Daoy (cell line): ENCODE measurements at places on chromosomes 12 and 14. TPM values are rescaled to one million over a fixed set of nuclear protein-coding genes. Genes with fewer than 3 reads are reported as not detected.

TSPAN8 gene
- not detected in 2 replicates for total RNA-seq

FRMD6 gene
- 185 and 203 TPM in 2 replicates for total RNA-seq

SDSL gene
- total RNA-seq: 41.7 and 42.8 TPM in 2 replicates

MFAP5 gene
- 1.1 and 3.9 TPM in 2 replicates for total RNA-seq

KERA gene
- not detected in 2 replicates for total RNA-seq

TESPA1 gene
- 1.1 and 5.8 TPM in 2 replicates for total RNA-seq

GRCh38 chr12:75177997-75178396, 31.6 kb downstream of the KCNC2 start:
- peak; percentile 81 for DNase-seq

DNA sequence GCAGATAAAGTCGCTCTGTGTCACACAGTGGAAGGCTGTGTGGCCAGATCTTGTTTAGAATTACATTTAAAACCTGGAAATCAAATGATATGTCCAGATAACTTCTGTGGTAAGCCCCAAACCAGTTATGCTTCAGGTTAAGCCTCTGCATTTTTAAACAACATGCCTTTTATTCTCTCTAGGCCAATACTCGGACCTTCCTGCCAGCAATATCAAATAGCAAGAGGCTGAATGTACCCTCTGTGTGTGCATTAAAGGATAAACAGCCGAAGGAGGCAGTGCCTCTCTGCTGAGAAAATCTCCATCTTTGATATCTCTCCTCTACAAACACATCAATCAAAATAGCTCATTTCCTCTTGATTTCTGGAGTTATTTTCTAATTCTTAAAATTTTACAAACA, 67.1 kb upstream of the TMEM260 start:
- no peak for DNase-seq

GRCh38 chr12:93784339-93785086, 107.3 kb downstream of the CRADD start:
- peak; percentile 80 for DNase-seq

DNA sequence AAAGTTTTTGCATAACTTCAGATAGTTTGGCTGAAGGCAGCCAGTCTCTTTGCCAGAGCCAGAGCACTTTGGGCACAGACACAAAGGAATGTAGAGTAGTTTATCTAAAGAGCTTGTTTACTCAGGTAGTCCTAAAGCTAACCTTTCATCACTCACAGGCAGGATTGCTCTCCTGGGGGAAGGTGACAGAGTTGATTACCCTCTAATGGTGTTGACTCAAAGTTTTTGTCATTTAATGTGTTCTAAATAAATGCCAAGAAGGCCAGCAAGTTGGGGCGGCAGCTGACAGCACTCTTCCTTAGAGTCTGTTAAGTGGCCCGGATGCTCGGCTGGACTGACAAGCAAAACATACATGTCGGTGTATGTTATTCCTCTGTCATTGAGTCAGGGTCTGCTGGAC, 9.3 kb upstream of the TAS2R46 start:
- DNase-seq: no peak

DNA sequence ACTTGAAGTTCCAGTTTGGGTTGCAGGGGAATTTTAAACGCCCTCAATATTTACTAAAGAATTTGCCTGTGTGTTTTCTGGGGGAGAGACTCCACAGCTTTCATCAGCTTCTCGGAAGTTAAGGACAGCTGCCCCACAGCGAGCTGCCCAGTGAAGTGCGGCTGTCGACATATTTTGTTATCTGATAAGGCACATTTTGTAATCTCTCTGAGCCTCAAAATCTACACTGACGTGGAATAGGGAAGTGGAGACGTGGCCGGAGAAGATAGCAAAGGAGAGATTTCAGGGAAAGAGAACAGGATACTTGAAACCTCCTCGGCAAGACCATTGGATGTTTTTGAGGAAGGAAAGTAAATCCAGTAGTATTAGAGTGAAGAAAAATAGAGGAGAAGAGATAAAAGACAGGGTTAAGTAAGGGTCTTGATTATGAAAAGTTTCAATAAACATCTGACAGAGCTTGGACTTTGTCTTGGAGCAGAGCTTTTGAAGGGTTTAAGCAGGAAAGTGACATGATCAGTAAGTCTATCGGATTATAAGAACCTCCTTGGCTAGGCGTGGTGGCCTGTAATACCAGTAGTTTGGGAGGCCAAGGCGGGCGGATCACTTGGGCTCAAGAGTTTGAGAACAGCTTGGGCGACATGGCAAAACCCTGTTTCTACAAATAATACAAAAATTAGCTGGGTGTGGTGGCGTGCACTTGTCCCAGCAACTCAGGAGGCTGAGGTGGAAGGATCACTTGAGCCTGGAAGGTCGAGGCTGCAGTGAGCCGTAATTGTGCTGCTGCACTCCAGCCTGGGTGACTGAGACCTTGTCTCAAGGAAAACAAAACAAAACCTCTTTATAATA, 1.1 kb downstream of the POLR3B start:
- peak; percentile 47 for DNase-seq

- no peak for DNase-seq
Observed at GRCh38 chr14:43141636-43142191, 1365.4 kb downstream of the FSCB start.

GRCh38 chr12:33605757-33606156, 166.1 kb upstream of the SYT10 start:
- no peak for DNase-seq

- no peak for DNase-seq
Observed at GRCh38 chr14:53882684-53883083, 73.9 kb downstream of the BMP4 start.

- DNase-seq: peak; percentile 88
Observed at GRCh38 chr12:88334271-88334670, 192.2 kb downstream of the TMTC3 start.

GRCh38 chr12:89709995-89710872, 1.6 kb upstream of the ATP2B1 start:
- no peak for DNase-seq
